GM12878 (cell line): ENCODE measurements at places on chromosomes 7 and 10.

DNA sequence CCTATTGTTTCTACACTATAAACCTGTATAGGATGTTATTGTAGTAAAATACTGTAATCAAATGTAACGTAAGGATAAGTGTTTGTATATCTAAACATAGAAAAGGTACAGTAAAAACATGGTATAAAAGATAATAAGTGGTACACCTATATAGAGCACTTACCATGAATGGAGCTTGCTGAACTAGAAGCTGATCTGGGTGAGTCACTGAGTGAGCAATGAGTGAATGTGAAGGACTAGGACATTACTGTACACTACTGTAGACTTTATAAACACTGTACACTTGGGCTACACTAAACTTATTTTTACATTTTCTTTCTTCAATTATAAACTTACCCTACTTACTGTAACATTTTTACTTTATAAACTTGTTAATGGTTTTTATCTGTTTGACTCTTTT is 732.9 kb upstream of the LRRN3 start:
- no peak for DNase-seq

DNA sequence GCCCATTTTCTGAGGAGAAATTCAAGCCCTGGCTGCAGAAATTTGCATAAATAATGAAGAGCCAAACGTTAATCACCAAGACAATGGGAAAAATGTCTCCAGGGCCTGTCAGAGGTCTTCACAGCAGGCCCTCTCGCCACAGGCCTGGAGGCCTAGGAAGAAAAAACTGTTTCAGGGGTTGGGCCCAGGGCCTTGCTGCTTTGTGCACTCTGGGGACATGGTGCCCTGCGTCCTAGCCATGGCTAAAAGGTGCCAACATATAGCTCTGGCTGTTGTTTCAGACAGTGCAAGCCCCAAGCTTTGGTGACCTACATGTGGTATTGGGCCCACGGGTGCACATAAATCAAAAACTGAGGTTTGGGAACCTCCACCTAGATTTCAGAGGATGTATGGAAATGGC is 8.0 kb downstream of the HPS1 start:
- no peak for DNase-seq

DNA sequence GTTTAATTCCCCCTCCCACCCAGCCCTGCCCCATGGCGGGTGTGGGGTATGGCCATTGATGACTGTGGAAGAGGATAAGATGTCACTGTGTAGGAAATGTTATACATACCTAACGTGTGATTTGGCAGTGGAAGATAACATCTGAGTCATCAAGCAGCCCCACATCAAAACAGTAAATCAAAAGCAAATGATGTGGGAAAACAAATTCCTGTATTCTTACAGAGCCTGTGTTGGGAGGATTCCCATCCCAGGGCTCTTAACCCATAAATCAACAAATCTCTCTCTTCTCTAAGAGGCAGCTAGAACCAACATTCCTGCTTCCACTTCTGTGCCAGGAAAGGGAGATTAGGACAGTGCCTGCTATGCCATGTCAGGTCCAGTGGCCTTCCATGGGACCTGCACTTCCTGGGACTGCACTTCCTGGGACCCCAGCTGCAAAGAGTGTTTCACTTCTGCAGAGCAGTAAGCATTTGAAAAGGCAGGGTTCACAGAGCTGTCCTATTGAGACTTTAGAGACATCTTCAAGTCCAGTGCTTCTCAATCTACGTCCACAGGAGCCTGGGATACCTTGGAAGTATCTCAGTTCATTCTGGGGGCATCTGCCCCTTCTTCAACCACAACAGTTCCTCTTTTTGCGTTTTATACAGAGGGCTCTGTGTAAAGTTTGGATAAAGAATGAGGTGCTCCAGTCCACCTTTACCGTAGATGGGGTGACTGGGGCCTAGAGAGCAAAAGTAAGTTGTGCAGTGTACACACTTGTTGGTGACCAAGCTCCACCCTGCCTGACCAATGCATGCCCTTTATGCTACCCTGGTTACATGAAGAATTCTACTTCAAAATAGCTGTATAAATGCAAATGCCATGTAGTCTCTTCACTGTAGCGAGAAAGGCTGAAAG is 45.7 kb downstream of the ATXN7L1 start:
- no peak for DNase-seq

DNA sequence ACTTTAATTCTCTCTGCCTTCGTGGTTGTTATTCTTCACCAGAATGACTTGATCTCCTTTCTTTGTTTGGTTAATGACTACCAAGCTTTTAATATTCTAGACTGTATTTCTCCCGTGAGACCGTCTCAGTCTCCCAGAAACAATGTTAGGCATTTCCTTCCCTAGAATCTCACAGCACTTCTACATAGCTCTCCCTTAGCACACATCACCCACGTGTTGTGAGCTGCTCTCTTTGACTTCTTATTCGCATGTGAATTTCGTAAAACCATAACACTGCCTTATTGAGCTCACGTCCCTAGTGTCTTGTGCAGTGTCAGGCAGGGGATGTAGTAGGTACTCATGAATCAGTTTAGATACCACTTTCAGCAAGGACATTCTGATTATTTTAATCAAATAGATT is 57.5 kb upstream of the MGAM2 start:
- DNase-seq, result no peak

DNA sequence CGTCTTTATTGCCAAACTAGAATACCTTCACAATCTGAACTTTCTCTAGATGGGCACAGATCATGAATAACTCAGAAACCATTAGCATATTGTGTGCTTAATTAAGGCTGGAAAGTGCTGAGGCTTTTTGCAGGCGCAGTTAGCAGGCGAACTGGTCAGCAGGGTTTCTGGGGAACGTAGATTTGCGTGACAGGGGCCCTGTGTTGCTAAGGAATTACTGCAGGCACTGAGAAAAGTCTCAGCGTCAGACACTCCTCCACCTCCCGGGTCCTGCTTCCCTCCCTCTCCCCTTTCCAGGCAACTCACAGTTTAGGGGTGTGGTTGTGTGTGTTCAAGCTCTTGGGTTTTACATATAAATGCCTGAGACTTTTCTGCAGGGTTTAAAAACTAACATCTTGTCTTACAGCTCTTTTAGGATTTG is 2.2 kb downstream of the MAP3K8 start:
- no peak for DNase-seq

DNA sequence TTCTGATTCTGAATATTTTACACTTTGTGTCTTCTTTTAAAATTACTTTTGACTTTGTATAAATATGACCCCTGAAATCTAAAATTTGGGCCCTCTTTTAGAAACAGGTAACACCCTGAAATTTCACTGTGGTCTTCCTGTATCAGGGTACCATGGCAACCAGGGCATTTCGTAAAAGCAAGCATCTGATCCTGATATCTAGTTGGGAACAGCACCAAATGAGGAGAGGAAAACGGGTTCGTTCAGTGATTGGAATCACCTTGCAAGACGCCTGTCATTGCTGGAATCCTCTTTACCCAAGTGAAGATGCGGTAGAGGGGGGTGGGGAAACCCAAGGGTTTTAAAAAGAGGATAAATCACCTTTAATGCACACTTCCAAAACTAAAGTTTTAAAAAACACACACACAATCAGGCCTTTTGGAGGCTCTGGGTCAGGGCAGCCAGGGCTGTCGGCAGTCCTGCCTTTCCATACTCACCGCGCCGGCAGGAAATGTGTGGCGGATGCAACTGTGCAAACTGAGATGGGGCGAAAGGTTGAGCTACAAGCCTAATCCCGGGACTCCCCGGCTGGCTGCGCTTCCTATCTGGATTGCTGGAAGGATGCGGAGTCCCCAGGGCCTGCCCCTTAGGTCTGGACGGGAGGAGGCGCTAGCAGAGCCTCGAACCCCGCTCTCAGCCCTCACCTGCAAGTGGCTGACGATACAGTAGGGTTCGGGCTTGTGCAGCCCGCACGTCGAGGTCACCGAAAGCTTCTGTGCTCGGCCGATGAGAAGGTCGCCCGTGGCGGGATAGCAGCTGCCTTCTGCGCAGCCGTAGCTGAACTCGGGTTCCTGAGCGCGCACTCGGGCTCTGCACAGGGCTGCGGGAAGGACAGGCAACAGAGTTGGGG is 1.8 kb downstream of the LAMB1 start:
- DNase-seq, result no peak

DNA sequence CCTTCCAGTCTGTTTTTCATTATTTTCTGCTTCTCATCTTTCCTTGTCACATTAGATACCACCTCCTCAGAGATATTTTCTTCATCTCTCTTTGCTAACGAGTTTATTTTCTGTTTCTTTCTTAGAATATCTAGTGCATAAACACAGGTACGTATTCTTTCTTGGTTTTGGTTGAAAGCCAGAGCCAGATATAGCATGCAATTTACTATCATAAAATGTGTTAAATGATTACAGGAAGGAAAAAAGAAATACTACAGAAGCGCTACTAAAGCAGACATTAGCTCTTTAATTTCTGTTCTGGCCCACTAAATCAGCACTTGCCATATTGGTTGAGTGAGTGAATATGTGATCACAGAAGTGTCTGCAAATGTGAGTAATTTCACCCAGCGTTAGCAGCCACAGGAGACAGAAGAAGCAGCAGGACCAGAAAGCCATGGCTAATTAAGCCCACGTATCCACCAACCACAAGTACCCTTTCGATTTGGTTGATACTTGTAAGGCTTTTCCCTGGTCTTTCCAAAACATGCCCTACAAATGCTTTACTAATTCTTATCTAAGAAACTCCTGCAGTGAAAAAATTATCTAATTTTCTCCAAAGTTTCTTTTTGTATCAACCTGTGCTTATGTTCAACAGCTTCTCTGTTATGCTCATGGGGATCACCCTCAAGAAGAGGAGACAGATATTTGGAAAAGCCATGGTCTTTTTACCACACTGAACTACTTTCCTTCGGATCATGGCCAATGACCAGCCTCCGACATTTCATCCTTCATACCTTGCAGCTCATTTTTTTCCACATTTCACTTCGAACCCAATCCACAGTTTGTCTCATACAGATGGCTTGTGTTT is 23.1 kb upstream of the MACC1 start:
- peak; percentile 91 for DNase-seq

- DNase-seq, result no peak
Observed at GRCh38 chr7:148483515-148484308, 106.9 kb upstream of the C7orf33 start.

- DNase-seq, result no peak
Observed at GRCh38 chr10:30491916-30492515, 58.0 kb downstream of the MAP3K8 start.

DNA sequence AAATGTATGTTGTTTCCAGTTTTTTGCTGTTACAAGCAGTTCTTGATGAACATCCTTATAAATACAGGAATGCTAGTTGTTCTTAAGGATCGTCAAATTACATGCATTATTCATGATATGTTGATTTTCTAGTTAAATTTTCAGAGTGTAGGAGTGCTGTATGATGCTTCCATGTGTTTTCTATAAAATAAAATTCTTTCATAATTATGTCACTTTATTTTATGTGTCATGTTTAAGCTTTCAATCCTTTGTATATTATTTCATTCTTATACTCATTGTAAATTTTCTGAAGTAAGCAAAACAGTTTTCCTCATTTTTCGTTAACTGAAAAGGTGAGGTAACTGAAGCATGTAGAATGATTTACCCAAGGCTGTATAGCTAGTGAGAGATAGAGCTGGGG is 16.8 kb upstream of the MYPN start:
- no peak for DNase-seq

- no peak for DNase-seq
Observed at GRCh38 chr10:125878957-125879835, 1.9 kb downstream of the DHX32 start.

- no peak for DNase-seq
Observed at GRCh38 chr7:122889116-122889515, 2.9 kb upstream of the CADPS2 start.

- DNase-seq, result no peak
Observed at GRCh38 chr7:92751902-92752901, 84.2 kb downstream of the CDK6 start.

- DNase-seq, result no peak
Observed at GRCh38 chr7:105876964-105877601, 684 bp upstream of the ATXN7L1 start.

DNA sequence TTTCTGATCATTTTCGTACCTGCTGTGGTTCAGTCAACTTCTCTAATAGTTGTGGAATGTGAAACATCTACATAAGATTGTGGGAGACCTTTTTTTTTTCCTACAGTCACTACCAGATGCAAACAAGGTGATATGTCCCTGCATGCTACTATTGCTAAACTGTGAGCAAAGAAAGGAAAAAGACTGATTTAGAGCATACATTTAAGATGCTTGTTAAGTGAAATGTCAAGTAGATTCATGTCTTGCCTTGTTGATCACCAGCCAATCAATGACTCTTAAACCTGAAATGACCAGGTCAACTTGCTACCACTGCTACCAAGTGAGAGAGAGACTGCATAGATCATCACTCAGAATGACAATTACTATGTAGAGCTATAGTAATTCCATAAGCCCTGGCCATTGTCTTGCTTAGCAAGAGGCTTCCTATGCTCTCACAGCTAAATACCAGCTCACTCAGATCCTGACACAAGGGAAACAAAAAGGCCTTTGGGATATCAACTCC is 84.3 kb upstream of the SKAP2 start:
- no peak for DNase-seq

GRCh38 chr10:62479523-62479922 is 105.4 kb downstream of the ZNF365 start:
- DNase-seq, result no peak

DNA sequence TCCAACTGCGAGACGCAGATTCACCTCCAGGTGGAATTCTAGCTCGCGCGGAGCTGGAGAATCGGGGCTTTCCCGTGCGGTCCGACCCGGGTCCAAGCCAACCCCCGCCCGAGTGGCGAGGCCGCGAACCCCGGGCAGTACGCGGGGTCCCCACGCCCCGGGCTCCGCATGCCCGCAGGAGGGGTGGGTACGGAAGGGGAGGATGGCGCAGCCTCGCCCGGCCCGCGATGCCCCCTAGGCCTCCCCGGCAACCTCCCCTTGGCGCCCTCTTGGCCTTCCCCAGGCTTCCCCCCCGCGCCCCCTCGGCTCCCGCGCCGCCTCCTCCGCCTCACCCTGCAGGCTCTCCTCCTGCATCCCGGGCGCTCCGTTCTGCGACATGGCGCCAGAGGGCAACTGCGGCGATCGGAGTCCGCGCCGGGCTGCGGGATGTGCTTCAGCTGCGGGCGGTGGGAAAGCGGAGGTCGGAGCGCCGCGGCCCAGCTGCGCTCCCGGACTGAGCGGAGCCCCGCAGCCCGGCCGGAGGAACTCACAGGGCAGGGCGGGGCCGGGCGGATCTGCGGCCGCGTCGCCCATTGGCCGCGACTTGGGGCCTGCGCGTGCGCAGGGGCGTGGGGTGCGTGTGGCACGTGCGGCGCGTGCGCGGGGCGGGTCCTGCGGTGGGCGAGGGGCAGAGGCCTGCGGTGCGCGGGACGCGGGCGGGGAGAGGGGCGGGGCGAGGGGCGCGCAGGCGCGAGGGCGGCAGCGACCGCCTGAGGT is at the start of gene BNIP3:
BNIP3 (minus strand) TSS at position 495 of the 756 bp plus-strand sequence; CDS start at position 378, 117 bp downstream.
- DNase-seq, result peak; percentile 75

- no peak for DNase-seq
Observed at GRCh38 chr7:42070068-42070467, 166.9 kb downstream of the GLI3 start.

DNA sequence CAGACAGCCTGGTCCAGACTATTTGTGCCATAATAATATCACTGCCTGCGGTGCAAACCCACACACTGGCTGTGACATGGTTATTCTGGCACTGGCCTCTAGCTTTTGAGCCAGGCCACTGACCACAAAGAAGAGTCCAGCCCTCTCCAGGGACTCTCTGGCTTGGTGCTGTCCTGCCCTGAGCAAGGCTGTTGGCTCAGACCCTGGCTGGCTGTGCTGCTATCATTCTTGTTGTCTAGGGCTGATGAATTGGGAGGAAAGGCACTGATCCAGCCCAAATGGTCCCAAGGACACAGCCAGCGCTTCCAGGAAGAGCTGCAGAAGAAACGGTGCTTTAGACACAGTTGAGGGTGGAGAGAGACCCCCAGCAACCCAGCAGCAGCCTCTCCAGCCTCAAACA is 80.8 kb downstream of the TMEM130 start:
- DNase-seq, result no peak
